ENCODE measurements at places on chromosomes 16 and 17. TPM values are rescaled to one million over a fixed set of nuclear protein-coding genes. Genes with fewer than 3 reads are reported as not detected.

Gene TEKT1
- 0.73 TPM for polyA plus RNA-seq

Gene ARHGAP27
- 15.7 TPM for polyA plus RNA-seq

Gene PRDM7
- 0.74 TPM for polyA plus RNA-seq

Gene RCVRN
- not detected for polyA plus RNA-seq

Gene SHCBP1
- 9.6 TPM for polyA plus RNA-seq

Gene VTN
- 25.2 TPM for polyA plus RNA-seq

Gene CCL8
- 0.09 TPM for polyA plus RNA-seq

Gene TBC1D26
- polyA plus RNA-seq, result 1.8 TPM

Gene LRRC37A
- polyA plus RNA-seq, result 6.4 TPM

Gene CTF1
- polyA plus RNA-seq, result 7.7 TPM

Gene CSH1
- not detected for polyA plus RNA-seq

Gene CDH16
- polyA plus RNA-seq, result 317 TPM

Gene MYH1
- 0.06 TPM for polyA plus RNA-seq

Gene LIMD2
- polyA plus RNA-seq, result 34.9 TPM

Gene UNC13D
- polyA plus RNA-seq, result 6.6 TPM

Gene OXLD1
- 22.3 TPM for polyA plus RNA-seq

Gene MARVELD3
- 13.1 TPM for polyA plus RNA-seq
